ENCODE measurements at places on chromosomes 7 and 10.

- DNase-seq: no peak
Observed at GRCh38 chr7:158992759-158993158, 136.4 kb downstream of the DYNC2I1 start.

- no peak for DNase-seq
Observed at GRCh38 chr7:77993838-77994237, 195.3 kb downstream of the PHTF2 start.

GRCh38 chr7:139566075-139566474, 42.6 kb downstream of the CLEC2L start:
- no peak for DNase-seq

DNA sequence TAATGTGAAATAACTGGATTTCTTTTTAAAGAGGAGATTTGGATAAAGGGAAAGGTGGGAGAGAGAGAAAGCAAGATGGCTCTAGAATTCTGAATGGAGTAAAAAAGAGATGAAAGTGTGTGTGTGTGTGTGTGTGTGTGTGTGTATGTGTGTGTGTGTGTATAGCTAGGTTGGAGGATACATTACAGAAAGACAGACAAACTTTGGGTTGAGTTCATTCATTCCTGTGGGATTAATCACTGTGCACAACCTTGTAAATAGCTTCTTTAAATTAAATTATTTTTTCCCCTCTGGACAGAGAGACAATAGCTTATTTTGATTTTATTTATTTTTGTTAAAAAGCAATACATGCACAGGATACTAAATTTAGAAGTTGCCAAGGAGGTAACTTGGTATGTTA, 7.5 kb downstream of the ASB4 start:
- peak; percentile 37 for DNase-seq

- no peak for DNase-seq
Observed at GRCh38 chr7:101899616-101900015, 82.2 kb downstream of the CUX1 start.

Measured in fibroblast of upper back skin (primary cell).